ELR (cell line): ENCODE measurements at places on chromosomes 1 and 21.

GRCh38 chr21:37060296-37060695 lies 12.6 kb downstream of the PIGP start:
- DNase-seq: peak; percentile 95

DNA sequence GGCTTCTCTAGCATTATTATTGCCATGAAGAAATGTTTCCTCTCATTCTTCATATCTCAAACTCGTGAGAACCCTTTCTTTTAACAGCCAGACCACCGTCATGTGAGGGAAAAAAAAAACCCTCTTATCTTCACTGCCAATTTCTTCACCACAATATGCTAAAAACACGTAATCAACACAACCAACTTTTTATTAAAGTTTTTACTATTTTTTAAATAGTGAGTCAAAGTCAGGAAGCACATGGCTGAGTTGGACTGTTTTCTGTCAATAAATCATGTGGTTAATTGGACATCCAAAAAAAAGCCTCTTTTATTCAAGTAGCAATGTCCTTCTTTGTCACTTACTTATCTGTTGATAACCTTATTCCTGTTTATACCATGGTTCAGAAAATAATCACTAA lies 55.9 kb upstream of the SAMD13 start:
- no peak for DNase-seq

DNA sequence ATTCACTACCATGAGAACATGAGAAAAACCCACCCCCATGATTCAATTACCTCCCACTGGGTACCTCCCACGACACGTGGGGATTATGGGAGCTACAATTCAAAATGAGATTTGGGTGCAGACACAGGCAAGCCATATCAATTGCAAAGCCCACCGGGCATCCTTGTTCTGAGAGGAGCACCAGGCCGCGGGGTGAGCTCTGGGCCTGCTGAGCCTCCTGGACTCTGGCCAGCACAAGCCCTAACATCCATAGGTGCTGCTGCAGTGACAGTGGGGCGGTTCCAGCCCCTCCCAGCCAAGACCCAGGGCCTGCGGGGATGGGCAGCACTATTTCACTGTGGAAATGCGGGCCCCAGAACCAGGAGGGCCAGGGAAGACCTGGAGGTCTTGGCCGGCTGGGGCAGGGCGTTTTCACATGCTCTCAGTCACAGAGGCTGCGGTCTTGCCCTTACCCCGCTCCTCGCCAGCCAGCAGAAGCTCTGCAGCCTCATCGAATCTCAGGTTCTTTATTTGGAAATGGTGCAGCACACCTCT lies 103.8 kb downstream of the PCBP3 start:
- no peak for DNase-seq

- no peak for DNase-seq
Measured at GRCh38 chr1:195941314-195941713, 666.9 kb downstream of the KCNT2 start.

- peak; percentile 98 for DNase-seq
Measured at GRCh38 chr1:98210064-98210463, 289.2 kb upstream of the DPYD start.

DNA sequence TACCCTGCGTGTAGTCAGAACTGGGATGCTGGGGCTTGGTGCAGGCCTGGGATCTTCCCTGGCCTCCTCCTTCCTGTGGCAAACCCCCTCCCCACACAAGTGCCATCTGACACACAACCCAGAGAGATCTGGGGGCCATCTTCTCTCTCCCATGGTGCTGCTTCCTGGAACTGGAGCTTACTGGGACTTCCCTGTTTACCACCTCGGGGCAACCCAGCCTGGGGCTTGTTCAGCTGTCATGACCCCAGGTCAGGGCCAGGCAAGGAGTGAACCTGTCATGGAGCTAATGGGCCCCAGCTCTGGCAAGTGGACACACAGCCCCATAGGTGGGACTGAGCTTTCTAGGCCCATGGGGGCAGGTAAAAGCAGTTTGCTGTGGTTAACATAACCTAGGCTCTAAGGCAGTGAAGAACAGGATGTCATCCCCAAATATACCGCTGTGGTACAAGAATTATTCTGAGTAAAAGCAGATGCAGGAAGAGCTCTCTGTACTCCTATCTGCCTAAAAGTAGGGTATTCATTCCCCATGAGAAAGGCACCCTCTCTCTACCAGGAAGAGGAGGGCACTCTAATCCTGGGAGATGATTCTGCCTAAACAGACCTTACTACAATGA lies 2.4 kb downstream of the TRIM11 start:
- DNase-seq: no peak

- no peak for DNase-seq
Measured at GRCh38 chr1:234735916-234736315, 125.9 kb upstream of the IRF2BP2 start.

GRCh38 chr1:32748348-32748747 lies 45.8 kb upstream of the SYNC start:
- no peak for DNase-seq
